Upper lobe of left lung (tissue), 6 donors: ENCODE measurements at places on chromosomes 13 and 19.
A peak's percentile ranks its signal among the peaks of the same experiment; 100 is the strongest.

DNA sequence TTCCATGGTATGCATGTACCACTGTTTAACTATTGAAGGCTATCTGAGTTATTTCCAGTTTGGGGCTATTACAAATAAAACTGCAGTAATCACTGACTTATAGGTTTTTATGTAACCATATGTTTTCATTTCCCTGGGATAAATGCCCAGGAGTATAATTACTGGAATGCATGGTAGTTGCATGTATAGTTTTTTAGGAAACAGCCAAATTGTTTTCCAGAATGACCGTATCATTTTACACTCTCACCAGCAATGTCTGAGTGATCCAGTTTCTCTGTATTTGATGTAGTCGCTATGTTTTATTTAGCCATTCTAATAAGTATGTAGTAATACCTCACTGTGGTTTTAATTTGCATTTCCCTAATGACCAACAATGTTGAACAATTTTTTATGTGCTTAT is 42.0 kb downstream of the CYSLTR2 start:
- no peak for DNase-seq

DNA sequence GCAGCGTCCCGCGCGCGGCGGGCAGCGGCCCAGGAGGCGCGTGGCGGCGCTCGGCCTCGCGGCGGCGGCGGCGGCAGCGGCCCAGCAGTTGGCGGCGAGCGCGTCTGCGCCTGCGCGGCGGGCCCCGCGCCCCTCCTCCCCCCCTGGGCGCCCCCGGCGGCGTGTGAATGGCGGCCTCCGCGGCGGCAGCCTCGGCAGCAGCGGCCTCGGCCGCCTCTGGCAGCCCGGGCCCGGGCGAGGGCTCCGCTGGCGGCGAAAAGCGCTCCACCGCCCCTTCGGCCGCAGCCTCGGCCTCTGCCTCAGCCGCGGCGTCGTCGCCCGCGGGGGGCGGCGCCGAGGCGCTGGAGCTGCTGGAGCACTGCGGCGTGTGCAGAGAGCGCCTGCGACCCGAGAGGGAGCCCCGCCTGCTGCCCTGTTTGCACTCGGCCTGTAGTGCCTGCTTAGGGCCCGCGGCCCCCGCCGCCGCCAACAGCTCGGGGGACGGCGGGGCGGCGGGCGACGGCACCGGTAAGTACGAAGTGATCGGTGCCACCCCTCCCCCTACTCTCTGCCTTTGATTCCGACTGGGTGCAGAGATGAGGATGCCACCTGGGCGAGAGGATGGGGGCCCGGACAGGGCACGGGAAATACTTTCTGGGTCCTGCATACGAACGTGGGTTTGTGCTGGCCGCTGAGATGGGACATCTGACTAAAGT is 874 bp downstream of the TRIM28 start:
- peak; percentile 38 for DNase-seq

- no peak for DNase-seq
These were observed 329 bp upstream of the ZNF439 start for GRCh38 chr19:11848200-11848593.

- no peak for DNase-seq
These were observed 82.2 kb downstream of the TNFSF11 start for GRCh38 chr13:42656161-42656560.

DNA sequence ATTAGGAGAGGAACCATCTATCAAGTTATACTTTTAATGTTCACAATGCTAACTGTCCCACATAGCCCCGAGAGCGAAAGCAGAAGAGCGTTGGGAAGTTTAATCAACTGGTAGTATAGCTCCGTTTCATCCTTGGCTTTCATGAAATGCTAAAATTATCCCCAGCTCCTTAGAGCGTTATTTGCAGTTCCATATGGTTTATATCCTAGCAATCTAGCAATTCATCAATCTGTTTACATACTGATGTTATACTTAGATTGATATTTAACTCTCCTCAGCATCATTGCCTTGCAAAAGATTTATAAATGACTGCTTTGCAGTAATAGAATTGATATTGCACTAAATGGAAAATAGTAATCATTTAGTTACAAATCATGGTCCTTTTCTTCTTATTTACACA is 419.8 kb downstream of the COG6 start:
- no peak for DNase-seq

GRCh38 chr13:100302391-100302790 is 213.5 kb downstream of the PCCA start:
- no peak for DNase-seq

GRCh38 chr19:17829855-17830566 is 8.7 kb upstream of the INSL3 start:
- peak; percentile 60 for DNase-seq
